Activated gamma-delta T cell treated with Interleukin-2 at 50 U/mL for 16 hours (primary cell): ENCODE measurements at places on chromosomes 3 and 15.

DNA sequence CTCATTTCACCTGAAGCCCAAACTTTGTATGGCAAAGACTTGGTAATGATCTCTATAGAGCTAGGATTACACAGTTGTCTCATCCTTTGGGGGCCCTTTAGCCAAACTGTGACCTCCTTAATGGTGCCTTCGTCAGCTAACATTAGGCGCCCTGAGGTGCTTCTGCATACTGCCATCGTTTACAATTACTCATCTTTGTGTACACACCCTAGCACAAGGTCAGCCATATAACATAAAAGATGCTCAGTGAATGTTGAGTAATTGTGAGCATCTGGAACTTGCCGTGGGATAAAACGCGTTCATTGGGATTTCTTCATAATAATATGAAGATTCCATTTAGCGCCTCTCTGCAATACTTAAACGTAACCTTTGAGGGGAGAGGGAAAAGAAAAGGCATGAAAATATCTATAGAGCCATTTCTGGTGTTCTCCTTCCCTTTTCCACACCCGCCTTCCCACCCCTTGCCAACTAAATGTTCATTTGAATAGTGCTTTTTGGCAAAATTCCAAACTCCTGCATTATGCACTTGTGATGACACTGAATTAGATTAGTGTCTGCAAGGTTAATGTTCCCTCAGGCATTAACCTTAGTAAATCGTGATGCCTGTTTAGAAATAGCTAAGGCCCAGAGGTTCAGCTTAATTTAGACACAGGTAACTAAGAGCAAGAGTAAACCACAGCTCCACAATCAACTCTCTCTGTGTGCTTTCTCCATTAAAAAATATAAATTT, 990 bp upstream of the ZNF148 start:
- DNase-seq: no peak

DNA sequence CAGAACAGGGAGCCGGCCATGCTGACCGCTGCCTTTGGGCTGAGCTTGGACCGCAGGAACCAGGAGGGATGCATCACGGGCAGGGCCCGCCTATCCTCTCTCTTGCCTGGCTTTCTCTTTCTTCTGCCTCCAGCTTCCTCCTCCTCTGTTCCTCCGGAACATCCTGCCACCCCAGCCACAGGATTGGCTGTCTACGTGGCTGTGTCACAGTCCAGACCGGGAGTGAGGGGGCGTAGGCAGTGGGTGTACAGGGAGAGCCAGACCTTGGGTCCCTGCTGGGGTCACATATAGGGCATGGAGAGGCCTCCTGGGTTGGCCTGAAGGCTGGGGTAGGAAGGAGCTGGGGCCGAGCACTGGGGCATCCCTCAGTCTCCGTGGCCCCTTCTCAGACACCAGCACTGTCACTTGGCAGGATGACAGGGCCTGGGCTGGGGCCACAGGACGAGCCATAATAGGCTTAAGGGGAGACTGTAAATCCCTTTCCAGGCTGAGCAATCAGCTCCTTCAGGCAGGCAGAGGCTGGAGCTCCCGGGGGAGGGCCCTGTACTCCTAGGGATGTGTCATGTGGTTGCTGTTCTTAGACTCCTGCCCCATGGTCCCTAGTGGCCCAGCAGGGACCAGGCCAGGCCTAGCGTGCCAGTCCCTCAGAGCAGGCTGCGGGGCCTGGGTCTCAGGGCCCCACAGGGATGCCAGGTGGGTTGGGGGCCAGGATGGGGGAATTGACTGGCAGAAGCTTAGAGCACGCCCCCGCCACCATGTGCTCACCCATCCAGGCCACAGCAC, 25.4 kb downstream of the LINGO1 start:
- no peak for DNase-seq

GRCh38 chr3:174191895-174192294, 667.2 kb upstream of the NAALADL2 start:
- no peak for DNase-seq

DNA sequence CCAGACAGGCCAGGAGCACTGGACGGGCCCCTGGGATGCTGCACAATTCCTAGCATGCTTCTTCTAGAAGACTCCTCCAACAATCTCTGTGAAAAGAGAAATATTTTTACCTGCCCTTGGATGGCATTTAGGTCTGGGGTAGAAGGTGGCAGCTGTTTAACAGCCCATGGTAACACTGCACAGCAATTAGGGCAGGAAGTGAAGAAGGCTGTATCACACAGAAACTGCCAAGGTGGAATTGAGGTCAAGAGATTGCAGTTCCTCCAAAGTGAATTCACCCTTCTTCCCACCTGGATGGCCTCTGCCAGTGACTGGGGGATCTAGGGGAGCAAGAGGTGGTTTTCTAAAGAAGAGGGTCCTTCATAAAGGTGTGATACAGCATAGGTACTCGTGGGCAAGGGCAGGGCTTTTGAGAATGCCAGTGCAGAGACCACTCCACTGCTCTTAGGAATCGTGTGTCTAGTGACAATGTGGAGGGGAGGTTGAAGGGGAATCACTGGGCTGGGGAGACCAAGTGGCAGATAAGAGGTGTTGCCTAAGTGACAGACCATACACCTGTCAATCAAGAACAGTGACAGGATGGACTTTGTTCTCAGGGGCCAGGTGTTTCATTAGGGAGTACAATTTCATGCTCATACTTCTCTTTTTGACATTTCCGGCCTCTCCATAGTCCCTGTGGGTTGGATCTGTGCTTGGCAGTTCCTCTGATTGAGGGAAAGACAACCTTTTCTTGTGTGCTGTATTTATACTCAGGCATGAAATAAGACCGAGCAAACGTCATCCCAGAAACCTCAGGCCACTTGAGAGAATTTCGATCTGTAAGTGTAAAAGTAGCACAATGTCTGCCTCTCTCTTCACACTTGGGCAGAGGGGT, 83.5 kb upstream of the BCL6 start:
- no peak for DNase-seq

DNA sequence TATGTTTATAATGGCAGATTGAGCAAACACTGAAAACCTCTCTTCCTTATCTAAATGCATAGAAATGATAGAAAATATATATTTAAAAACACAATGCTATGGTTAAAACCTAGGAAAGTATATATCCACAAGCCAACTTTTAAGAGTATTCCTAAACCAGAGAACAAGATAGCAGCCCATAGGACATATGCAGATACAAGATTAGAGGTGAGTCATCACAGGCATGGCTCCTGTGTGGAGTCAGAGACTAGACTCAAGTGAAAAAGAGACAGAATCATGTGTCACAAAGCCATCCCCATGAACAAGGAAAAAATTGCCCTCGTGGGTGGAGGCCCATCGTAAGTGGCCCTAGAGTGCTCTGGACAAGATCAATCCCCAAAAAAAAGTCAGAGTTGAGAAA, 199.4 kb upstream of the PPP2R3A start:
- DNase-seq: no peak

DNA sequence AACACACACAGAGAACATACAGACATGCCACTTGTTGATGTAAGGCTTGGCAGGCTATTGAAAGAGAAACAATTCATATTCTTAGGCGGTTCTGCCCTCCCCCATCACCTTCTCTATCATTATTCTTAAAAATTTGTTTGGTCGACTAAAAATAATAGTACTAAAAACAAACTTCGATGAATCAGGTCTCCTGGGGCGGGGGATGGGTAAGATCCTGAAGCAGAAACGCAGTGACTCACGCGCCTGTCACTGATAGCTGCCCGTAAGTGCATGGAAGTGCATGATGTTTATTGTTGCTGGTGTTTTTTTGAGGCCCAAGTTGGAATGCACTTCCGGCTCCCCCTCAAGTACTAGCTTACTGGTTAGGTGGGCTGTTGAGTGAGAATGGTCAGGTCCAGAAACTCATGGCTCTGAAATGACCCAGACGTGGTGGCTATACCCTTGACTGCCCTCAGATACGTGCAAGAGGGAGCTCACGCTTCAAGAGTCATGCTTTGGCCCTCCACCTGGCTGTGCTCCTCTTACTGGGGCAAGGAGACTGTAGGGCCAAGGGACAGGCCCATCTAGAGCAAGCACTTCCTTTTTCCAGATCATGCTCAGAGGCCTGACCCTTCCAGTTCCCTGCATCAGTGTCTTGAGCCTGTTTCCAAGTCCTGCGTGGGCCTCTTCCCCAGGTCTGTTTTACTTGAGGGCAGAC, 10.9 kb downstream of the SMAD3 start:
- DNase-seq: no peak

GRCh38 chr3:103247459-103247858, 812.6 kb downstream of the ZPLD1 start:
- DNase-seq: no peak

DNA sequence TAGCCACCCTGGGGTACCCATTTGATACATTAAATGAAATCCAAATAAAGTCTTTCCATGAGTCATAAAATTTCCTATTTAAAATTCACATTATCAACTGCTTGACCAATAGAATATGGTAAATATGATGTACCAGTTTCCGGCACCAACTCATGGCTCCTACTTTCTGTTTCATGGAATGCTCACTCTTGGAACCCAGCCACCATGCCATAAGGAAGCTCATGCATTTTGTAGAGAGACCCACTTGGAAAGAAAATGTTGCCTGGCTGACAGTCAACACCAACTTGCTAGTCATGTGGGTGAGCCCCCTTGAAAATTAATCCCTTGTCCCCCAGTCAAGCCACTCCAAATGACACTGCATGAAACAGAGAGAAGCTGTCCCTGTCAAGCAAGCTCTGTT, 57.2 kb downstream of the WWTR1 start:
- no peak for DNase-seq

DNA sequence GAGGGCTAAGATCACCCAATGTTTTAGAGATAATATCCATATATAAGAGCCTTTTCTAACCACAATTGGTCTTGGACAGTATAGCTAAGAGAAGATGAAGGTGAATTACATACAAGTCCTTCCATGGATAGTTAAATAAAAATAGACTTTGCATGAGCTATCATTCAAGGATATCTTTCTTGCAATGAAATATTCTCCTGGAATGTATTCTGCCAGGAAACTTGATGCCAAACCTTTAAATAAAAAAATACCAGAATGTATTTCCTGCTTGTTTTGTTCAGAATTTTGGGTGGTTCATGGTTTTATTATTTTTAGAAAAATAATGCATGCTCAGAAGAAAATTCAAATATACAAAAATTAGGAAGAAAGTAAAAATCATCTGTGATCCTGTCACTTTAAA, 88.8 kb upstream of the PPIB start:
- no peak for DNase-seq

DNA sequence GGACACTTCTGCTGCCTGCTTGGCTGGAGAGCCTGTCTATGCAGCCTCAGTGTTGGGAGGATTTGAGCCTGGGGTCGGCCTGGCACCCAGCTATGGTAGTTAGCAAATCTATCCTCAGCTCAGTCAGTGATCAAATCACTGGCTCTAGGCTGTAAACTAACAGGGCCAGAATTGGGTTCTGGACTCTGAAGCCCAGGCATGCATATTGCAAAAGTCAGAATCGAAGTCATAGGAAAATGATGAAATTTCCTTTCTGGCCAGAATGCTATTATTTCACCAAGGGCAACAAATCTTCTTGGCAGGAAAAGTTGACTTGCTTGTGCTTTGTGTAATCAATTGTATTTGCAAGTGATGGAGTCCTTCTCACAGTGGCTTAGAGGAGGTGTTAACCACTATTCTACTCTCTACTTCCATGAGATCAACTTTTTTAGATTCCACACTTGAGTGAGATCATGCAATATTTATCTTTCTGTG, 482.6 kb upstream of the TPRG1 start:
- DNase-seq: no peak

DNA sequence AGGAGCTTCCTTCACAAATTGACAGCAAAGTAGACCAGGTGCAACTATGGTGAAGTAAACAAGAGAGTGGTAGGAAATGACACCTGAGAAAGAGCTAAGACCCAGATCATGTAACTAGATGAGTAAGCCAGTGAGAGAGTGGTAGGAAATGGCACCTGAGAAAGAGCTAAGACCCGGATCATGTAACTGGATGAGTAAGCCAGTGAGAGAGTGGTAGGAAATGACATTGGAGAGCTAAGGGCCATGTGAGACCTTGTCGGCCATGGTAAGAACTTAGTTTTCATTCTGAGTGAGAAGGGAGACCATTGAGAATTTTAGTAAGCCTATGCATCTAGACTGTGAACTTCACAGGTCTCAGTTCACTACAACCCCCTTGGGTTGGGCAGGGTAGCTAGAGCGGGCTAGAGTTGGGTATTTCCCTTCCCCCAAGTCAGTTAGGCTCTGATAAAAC, 5.4 kb upstream of the SENP7 start:
- peak; percentile 37 for DNase-seq

- DNase-seq: no peak
Measured at GRCh38 chr3:124207873-124208485, 216.1 kb upstream of the ROPN1 start.

- no peak for DNase-seq
Measured at GRCh38 chr15:32688151-32688639, 29.6 kb upstream of the GREM1 start.

- DNase-seq: no peak
Measured at GRCh38 chr15:69554279-69554961, 101.8 kb downstream of the RPLP1 start.

- DNase-seq: no peak
Measured at GRCh38 chr15:88288661-88289060, 32.1 kb upstream of the NTRK3 start.
